ENCODE measurements at places on chromosomes 3 and 15.

DNA sequence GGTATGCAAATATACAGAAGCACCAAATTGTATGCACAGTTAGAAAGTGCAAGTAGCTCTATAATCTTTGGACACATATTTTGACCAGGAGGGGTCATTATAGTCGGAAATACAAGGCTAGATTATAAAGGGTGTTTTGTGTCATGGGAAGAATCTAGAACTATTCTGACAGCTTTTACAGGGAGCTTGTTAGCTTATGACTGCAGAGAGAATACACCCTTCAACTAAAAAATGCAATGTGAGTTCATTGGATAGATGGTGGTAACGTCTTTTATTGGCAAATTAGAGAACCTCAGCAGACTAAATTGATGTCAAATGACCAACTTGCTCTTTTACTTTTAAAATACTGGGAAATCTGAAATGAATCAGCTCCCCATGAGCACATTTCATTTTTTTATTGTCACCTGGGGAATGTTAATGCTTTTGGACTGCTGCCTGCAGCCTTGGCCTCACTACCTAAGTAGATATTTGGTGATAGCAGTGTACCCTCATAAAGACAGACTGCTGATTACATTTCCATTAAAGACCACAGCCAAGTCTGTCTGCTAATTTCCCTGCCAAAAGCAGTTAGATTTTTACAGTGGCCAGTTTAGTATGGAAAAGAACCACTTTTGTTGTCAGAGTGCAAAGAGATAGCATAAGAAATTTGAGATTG lies 515.9 kb upstream of the DPPA4 start:
- DNase-seq, result no peak

DNA sequence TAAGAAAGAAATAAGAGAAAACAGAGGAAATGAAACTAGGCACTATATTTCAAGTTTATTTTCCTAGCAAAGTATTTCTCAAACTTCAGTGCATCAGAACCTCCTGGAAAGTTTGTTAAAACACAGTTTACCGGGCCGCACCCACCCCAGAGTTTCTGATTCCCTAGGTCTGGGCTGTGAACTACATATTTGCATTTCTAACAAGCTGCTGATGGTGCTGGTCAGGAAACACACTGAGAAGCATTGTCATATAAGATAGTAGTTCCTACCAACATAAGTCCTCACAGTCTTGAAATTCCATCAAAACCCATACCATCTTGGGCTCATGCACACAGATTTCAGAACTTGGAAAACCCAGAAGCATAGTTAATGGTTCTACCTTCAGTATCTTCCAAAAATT lies 8.3 kb downstream of the SLC9A9 start:
- no peak for DNase-seq

DNA sequence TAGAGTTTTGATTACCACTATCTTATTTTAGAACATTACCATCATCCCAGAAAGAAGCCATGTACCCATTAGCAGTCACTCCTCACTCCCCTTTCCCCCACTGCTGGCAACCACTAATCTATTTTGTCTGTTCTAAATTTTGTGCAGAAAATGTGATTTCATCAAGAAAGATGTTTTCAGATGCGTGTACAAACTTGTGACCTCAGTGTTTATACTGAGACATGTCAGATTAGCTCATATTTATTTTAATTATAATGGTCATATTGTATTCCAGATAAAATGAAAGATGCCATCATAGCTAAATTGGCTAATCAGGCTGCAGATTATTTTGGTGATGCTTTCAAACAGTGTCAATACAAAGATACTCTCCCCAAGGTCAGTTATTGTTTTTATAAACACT lies 27.8 kb downstream of the PDCD6IP start:
- no peak for DNase-seq

- DNase-seq, result no peak
These were observed 172.0 kb upstream of the CD96 start for GRCh38 chr3:111369958-111370357.

- no peak for DNase-seq
These were observed 610 bp downstream of the LIPC start for GRCh38 chr15:58432401-58432800.

DNA sequence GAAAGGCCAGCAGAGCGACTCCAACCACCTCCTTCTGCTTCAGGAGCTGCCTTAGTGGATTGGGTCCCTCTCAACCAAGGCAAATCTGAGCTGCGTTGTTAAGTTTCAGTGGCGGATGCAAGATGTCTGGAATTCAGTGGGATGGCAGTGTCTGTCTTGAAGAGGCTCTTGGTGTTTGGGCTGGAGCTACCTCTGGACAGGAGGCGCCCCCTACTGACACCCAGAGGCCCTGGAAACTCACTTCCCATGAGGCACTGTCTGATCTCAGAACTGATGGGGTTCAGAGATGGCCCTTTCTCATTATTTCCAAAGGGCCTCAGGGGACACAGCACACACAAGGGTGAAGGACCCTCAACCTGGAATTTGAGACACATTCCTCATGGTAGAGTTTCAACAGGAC lies 6.0 kb upstream of the SLC28A1 start:
- DNase-seq, result no peak

GRCh38 chr15:95620934-95621579 lies 709.4 kb upstream of the NR2F2 start:
- DNase-seq, result no peak

- peak; percentile 59 for DNase-seq
These were observed 149.9 kb downstream of the IGSF11 start for GRCh38 chr3:118884748-118885206.

DNA sequence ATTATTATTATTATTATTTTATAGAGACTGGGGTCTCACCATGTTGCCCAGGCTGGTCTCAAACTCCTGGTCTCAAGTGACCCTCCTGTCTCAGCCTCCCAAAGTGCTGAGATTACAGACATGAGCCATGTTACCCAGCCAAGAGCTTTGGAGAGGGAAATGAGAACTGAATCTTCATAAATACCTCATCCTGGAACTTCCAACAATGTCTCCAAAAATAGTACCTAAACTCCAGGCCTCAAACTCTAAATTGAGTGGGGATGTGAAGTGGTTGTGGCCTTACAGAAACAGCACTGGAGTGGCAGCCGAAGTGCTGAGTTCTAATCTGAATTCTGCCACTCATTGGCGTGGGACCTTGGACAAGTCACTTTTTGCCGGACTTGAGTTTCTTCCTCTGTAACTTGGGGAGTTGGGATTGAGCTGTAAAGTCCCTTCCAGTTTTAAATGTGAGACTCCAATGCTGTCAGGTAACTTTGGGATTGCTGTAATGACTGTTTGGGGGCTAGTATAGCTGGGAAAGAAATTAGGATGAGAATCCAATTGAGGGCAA lies 10.0 kb upstream of the SRP14 start:
- DNase-seq, result no peak

DNA sequence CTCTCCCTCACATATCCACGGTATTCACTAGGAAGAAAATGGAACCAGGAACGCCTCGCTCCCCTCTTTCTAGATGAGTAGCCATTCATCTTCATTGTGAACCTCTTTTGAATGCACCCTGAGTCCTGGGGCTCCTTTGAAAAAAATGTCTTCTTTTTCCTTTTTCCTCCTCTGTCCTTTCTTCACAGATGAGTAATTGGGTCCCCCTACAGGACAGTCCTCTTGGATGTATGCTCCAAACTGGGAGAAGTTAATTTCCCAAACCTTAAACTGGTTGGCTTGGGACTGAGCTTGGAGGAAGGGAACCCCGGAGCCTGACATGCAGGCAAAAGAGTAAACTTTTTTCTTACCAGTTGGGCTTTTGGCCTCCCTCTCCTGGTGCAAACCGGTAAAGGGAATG lies 108.8 kb downstream of the DPH6 start:
- DNase-seq, result no peak

DNA sequence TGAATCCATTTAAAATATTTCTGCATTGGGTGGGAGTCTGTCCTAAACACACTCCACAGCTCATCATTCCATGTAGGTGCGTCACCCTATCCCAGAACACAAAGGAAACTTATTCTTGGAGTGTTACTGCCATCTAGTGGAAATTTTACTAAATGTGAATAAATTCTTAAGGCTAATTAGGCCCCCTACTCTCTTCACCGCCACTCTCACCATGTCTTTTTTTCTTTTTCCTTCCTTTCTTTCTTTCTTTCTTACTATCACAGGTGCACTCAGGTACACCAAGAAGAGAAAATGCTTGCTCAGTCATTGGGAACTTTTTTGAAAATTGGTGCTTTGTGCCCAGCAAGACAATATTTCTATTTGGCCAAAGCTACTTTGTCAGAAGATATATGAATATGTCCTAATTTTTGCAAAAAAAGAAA lies 26.4 kb upstream of the ATP8B4 start:
- peak; percentile 58 for DNase-seq

- no peak for DNase-seq
These were observed 3.5 kb downstream of the SLITRK3 start for GRCh38 chr3:165192610-165193192.

GRCh38 chr3:171192176-171192854 lies 165.8 kb upstream of the SLC2A2 start:
- DNase-seq, result no peak

DNA sequence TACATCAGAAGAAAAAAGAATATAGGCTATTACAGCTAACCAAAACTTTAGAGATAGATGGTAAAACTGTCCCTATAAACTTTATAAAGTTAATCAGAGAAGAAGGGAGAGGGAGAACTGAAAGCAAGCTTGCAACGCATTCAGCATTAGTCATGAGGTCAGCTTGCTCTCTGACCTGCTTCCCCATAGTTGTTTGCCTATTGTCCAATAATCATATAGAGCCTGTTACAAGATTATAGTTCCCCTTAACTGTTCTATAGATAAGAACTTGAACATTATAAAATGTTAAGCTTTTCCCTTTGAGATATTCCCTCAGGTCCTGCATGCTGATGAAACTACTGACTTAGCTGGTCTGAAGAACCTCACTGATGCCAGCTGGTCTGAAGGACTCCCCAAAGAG lies 74.5 kb downstream of the CPNE4 start:
- no peak for DNase-seq

DNA sequence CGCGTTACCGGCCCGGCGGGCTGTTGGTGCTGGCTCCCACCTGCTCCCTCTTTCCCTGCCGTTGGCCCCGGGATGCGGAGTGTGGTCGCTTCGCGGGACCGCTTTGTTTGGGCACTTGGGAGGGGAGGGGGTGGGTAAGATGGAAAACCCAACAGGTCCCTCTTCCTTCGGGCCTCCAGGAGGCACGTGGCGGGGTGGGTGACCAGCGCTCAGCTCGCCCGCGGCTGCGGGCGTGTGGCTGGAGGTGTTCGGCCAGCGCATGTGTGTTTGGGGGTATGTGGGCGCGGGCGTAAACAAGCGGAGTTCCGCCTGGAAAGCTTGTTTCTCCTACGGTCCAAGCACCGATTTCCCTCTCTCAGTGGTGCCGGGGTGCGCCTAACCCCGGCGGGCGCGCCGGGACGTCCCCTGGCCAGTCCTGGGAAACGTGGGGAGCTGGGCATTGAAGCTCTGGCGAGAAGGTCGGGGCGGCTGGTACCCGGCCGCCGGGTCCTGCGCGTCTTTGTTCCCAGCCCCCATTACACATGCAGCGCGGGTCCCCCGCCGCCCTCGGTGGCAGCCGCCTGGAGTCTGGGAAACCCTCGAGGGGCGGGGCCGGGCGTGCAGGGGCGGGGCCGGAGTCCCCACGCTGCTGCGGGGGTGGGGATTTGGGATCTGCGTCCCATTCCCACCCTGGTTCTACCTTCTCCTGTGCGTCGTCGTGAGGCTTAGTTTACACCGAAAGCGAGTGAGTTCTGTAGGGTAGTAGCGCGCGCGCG lies 1.4 kb downstream of the ACVR2B start:
- peak; percentile 83 for DNase-seq

GRCh38 chr3:16372362-16373292 lies 107.6 kb downstream of the OXNAD1 start:
- DNase-seq, result no peak

DNA sequence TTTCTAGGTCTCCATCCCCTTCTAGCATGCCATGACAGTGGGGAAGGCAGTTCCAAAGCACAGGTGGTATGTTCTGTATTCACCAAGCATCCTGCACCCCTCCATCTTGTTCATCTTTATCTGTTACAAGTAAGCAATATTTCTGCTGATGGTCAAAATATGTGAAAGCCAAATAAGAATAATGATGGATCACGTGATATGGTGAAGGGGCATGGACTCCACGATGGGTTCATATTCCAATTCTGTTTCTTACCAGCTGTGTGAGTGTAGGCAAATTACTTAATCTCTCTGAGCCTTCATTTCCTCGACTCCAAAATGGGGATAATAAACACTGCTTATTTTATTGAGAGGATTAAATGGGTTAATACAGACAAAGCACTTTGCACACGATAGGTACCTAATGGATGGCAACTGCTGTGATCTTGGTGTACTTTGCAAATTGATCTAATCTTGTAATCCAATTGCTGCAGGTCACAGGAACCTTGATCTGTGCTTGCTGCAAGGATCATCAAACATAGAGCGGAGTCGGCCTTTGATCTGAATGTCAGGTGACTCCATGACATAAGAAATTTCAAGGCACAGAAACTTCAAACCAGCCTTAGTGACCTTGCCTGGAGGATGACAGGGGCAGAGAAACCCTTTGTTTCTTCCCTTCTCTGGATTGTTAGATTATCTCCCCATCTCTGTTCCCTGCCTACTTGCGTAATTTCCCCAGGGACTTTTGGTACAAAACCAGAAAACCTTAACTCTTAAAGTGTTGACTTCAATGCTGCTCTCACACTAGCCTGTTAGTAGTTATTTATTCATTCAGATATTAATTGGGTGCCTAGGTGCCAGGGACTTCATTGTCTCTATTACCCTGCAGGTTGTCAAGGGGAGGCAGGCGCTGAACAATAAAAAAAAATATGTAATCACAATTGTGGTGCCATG lies 25.8 kb downstream of the SIAH2 start:
- no peak for DNase-seq

DNA sequence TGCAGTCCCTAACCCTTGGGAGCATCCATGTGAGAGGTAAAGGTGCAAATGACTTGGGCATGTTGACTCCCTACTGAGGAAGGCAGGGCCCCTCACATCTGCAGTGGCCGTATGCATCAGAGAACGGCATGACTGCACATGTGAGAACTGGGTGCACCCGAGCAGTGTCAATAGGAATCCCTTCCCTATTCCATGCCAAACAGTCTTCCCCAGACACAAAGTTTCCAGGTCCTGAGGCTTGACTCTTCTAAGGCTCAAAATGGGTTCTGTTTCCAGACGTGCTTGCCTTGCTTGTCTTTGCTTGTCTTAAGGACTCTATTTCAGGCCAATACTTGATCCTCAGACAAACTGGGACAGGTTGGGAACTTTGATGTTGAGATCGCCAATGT lies 20.5 kb upstream of the ANPEP start:
- DNase-seq, result no peak

GRCh38 chr3:22609139-22609538 lies 594.0 kb upstream of the UBE2E2 start:
- no peak for DNase-seq

DNA sequence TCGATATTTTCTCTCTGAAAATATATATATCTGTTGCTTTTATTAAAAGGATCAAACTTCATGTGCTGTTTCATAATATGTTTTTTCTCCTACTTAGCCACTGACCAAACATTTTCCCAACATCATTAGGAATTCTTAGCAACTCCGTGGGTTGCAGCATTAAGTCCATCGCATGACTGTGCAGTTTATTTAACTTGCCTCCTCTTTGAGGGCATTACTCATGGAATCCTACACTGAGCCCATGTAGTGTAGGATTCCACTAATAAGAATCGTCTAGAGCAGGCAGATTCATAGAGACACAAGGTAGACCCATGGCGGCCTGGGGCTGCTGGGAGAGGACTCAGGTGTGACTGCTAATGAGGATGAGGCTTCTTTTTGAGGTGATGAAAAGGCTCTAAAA lies 49.3 kb downstream of the CMTM6 start:
- DNase-seq, result no peak
